ENCODE measurements at places on chromosomes 7 and 10.

- no peak for DNase-seq
These were observed 27.2 kb downstream of the NUDCD3 start for GRCh38 chr7:44463169-44463808.

DNA sequence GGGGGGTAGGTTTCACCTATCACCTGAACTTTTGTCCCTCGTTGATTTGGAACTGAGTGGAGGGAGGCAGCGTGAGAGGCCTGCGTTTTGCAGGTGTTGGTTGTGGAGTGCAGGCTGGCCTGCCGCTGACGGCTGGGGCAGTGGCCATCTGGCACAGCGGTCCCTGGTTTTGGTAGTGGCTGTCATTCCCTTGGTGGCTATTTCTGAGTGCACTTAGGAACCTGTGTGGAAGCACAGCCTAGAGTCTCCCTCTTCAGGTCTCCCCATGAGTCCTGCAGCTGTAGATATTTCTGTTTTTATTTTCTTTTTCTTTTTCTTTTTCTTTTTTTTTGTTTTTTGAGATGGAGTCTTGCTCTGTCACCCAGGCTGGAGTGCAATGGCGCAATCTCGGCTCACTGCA is 129.2 kb downstream of the CUL2 start:
- no peak for DNase-seq

GRCh38 chr10:1468811-1469210 is 268.5 kb downstream of the ADARB2 start:
- DNase-seq: no peak

DNA sequence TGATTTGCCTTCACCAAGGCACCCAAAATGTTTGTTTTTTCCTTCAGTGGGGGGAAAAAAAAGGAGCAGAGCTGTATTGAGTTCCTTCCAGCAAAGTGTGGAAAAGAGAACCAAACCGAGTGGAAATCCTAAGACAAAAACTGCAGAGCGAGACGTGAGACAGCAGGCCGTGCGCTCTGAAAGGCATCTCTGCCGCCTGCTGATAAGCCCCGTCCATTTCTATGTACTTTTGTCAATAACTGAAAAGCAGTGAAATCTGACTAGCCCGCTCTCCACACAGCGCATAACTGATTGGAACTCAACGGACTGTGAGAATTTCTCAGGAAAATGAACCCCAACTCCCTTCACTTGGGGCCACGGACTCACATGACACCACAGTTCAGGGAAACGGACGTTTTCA is 83.2 kb downstream of the COBL start:
- DNase-seq: no peak

DNA sequence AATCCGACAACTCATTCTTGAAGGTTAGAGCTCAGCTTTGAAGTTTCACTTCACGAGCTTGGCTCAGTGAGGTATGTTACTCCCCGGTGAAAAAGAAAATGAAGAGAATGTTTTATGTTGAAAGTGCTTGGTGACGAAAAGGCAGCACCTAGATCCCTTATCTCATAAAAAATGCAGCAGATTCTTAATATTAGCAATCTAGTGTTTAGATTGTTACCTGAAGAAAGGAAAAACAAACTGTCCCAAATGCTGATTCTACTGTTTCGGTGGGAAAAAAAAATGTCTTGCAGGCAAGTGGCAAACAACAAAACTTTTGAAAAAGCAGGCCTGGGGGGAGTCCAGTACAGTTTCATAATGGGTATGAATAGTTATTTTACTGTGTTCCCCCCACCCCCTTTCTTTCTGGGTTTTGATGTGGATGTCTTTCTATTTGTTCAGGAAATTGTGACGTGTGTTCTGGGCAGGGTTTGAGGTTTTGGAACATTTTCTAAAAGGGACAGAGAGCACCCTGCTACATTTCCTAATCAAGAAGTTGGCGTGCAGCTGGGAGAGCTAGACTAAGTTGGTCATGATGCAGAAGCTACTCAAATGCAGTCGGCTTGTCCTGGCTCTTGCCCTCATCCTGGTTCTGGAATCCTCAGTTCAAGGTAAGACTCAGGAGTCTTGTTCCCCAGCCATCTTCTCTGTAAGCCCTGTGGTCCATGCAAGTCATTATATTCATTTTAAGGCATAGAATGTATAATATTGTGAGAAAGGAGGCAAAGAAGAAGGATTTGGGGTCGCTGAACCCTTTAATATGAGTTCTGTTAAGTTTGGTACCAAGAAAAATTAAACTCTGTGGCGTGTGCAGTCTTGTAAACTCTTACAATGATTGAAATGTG is at the start of gene SRGN:
TSS of gene SRGN (plus strand) at position 514 of the 881 bp plus-strand sequence. CDS start at position 569, 55 bp downstream.
- DNase-seq: peak; percentile 96

- DNase-seq: no peak
These were observed 433.3 kb downstream of the LRMDA start for GRCh38 chr10:75864717-75865116.

DNA sequence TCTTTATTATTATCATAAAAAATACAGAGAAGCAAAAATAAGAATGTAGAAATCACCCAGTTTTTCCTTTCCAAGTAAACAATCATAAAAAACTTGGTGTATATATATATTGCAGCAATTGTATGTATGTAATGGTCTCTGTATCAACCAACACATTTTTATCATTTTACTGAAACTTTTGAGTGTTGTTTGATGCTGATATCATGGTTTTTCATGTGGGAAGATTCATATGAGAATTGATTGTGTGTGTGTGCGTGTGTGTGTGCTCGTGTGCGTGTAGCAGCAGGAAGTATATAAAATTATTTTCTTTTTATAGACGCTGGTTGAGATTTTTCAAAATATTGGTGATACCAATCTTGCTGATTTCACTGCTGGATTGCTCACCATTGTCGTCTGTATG is 22.3 kb downstream of the SLC26A4 start:
- DNase-seq: no peak

GRCh38 chr10:26254616-26255015 is 38.0 kb downstream of the GAD2 start:
- DNase-seq: no peak

DNA sequence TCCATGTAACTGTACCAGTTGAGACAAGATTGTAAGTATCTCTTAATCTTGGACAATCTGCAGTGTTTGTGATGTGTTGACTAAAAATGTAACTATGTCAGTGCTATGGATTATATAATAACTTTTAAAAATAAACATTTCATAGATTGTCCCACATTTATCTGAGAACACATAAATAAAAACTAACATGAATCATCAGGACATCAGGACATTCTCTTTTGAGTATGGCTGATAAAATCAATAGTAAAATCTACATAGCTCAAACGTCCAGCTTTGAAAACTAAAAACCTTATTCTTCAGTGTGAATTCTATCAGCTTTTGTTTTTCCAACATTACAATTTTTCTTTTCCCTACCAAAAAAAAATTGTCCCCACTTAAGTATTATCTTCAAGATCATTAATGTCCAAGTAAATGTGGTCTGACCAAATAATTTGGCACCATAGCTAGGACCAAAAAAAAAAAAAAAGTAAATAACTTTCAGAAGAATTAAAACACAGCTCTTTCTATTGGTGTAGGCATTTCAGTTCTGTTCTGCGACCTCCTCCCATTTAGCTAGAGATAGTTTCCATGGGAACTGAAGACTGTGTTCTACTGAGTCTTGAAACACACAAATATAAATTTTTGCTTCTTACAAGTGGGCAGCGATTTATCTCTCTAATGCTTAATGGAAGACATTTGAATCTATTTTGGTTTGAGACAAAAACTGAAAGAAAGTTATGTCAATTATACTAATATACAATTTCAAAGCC is 123.0 kb upstream of the SGCE start:
- DNase-seq: no peak

DNA sequence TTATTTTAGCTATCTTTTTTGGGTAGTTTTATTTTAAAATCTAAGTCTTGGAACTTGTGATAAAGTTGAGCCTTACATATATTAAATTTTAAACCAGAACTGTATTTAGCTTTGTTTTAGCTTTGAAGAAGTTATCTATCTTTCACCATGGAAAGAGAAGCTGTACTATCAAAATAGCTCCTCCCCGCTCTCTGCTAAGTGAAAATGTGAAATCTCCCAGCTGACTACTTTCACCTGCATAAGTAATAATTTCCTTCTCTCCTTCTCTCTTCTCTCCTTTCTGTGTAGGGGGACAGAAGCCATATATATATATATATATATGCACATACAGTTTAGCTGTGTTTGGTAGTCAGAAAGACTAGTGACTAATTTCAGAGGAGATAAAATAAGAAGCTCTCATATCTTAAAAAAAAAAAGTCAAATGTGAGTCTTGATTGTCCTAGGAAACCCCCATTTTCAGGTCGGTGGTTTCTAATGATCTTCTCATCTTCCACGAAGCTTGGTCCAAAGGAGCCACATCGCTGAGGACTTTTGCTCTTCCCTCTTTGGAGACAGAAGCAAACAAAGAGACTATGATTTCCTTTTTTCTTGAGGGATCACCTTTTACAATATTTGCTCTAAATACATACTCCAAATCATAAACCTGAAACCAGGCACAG is 30.6 kb upstream of the GDI2 start:
- no peak for DNase-seq

DNA sequence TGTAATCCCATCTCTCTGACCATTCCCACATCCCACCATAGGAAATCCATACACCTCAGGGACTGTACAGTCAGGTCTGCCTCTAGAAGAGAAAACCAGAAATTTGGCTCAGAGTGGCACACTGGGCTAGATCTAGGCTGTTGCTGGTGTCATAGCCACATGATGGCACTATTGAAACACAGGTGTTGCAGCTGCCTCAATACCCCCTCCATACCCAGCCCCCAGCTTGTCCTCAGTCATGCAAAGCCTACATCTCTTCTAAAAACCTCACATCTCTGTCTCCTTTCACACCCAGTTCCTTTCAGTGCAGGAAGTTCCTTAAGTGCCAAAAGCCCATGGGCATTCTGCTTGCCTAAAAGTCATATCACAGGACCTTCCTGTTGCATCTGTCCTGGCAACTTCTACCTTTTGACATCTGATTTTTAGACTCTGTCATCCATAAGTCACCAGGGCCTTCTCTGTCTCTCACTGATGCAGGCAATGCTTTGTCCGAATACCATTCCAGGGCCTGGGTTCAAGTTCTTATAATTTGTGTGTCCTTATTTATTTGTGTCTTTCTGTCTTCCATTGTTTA is 27.0 kb upstream of the HIBADH start:
- DNase-seq: no peak

- DNase-seq: no peak
These were observed 248.6 kb upstream of the TCERG1L start for GRCh38 chr10:131560166-131560565.

DNA sequence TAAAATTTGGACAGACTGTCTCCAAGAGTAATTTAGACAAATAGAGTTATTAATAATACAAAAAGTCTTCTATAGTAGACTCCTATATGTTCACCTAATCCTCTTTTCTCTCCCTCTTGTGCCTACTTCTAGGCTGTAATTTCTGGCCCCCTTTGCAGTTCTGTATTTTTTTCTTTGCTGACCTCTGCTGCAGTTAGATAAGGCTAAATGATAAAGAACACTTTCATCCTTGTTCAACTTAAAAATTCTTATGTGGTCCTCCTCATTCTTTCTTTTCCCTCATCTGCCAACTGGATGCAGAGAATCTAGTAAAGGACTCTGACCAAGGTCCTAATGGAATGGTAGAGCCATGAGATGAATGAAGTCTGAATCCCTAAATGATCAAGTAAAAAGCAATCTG is 20.1 kb downstream of the GLCCI1 start:
- no peak for DNase-seq

GRCh38 chr10:16999665-17000451 is 129.8 kb downstream of the CUBN start:
- DNase-seq: no peak

DNA sequence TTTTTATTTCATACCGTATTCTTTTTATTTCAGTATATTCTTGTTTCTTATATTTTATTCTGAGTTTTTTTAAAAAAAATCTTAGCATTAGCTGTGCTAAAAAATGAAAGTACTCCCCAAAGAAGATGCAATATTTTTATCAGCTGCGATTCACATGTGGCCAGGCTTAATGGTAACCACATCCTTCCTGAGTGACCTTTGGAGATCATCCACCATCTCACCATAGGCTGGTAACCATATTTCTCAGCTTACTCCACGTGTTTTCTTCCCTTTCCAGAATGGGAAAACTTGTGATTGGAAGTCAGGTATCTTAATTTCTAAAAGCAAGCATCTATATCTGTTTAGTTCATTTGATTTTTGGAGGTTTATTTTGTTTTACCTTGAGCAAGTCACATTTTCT is 18.8 kb upstream of the LIPM start:
- no peak for DNase-seq

DNA sequence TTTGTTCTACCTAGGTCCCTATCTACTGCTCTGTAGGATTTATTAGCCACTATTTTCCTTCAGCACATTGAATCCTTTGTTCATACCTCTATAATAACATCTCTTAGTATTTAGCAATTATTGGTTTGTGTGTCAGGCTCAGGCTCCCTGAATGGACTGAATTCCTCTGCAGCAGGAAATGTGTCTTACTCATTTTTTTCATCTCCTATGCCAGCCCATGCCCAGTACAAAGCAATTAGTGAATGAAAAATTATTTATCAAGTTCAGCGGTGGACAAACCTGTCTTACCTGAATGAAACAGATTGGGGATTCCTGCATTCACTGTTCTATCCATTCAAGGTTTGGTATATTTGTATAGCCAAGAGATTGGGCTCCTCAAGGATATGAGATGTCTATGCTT is 53.7 kb downstream of the C1GALT1 start:
- no peak for DNase-seq

- no peak for DNase-seq
These were observed 159.5 kb upstream of the AGR3 start for GRCh38 chr7:17041324-17041723.

DNA sequence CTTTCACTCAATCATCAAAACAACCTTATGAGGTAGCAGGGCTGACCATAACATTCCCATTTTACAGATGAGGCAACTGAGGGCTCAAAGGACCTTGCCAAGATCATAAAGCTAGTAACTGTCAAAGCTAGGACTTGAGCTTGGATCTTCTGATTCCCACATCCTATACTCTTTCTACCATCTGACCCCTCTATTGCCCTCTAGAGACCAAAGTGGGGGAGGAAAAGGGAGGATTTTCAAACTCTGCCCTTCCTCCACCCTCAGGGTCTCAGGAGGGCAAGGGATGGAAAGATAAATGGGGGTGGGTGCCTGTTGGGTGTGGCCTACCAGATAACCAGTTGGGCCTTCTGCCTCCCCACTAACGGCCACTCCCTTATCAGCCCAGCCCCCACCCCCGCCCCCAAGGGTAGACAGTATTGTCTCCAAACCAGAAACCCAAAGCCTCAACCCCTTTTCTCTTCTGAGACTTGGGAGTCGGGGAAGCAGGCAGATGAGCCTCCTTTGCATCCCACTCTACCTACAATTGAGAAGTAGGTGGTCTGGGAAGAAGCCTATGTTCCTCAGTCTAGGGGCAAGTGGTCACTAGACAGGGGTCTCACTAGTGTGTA is 7.9 kb downstream of the LDB1 start:
- no peak for DNase-seq

GRCh38 chr10:44995914-44996669 is 4.6 kb upstream of the ZNF22 start:
- DNase-seq: no peak

GRCh38 chr7:95688931-95689495 is 83.3 kb upstream of the DYNC1I1 start:
- no peak for DNase-seq

GRCh38 chr10:75395932-75396630 is 5.5 kb downstream of the ZNF503 start:
- no peak for DNase-seq

GRCh38 chr7:78326189-78326588 is 527.6 kb downstream of the PHTF2 start:
- DNase-seq: no peak

GRCh38 chr10:79100771-79101170 is 32.0 kb downstream of the ZMIZ1 start:
- no peak for DNase-seq

GRCh38 chr7:138892006-138892630 is 89.1 kb downstream of the KIAA1549 start:
- DNase-seq: no peak

All from CD8-positive, alpha-beta T cell (primary cell).